Stimulated activated CD8-positive, alpha-beta memory T cell treated with anti-CD3 and anti-CD28 coated beads, Interleukin-15, amount 100 ng/mL, for 24 hours (primary cell): ENCODE measurements at places on chromosomes 12 and 14.

DNA sequence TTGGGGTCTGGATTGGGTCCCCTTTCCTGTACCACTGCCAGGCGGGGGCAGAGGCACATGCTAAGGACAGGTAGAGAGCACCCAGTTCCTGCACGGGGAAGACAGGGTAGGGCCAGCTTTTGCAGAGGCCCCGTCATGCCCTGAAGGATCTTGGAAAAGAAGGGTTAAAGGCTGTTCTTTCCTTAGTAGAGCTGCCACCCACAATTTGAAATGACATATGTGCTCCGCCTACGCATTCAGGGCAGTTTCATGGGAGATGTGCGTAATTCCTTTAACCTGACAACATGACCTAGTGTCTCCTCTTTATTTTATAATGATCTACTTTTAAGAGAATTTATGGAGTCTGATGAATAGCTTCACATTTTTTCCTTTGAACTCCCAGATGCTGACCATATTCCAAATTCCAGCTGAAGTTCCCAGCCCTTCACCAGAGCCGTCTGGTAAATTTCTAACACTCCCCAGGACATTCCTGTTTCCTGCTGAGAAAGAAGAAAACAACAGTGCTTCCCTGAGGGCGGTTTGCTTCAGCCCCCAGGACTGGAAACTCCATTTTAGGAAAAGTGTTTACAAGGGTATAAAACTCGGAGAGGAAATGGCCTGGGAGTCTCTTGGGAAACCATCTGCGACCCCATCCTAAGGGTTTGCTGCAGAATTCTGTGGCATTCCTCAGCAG lies 58.9 kb upstream of the PLEKHG3 start:
- no peak for DNase-seq

DNA sequence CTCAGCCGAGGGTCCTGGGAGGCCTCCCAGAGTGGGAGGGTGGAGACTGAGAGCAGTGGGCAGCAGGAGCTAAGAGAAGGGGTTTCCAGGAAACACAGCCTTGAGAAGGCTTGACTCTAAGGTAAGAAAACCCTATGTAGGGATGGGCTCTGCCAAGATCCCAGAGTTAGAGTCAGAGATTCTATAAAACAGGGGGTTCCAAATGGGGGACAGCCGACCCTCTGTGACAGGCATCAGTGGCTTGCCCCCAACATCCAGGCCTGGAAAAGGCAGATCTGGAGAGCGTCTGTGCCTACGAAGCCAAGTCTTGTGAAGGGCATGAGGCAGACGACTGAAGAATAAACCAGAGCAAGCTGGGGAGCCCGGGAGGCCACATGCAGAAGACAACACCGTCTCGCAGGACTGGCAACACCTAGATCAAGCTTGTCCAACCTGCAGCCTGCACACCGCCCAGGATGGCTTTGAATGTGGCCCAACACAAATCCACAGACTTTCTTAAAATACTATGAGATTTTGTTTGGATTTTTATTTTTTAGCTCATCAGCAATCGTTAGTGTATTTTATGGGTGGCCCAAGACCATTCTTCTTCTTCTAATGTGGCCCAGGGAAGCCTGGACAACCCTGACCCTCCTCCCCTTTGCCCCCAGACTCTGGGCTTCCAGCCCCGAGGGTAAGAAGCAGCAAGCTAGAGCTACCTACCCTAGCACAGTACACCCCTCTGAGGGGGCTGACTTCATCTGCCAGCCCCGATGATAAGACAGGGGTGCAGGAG lies 42.1 kb downstream of the PRMT8 start:
- DNase-seq = no peak

DNA sequence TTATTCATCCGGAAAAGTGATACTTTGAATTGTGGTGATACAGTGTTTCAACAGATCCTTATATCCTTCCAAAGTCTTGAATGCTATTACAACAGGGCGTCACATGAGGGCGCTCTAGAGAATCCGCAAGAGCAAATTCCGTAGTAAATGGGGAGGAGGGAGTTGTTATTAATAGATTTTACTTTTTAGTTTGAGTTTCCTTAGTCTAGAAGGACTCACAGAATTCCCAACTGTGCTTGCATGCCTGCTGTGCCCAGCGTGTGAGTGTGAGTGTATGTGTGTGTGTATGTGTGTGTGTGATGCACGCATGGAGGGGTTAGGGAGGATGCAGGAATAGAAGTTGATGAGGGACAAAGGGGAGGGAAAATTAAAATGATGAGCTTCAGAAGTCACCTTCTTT lies 375.3 kb downstream of the C12orf75 start:
- no peak for DNase-seq

- DNase-seq = no peak
These were observed 35.5 kb downstream of the CPSF6 start for GRCh38 chr12:69274861-69275260.

DNA sequence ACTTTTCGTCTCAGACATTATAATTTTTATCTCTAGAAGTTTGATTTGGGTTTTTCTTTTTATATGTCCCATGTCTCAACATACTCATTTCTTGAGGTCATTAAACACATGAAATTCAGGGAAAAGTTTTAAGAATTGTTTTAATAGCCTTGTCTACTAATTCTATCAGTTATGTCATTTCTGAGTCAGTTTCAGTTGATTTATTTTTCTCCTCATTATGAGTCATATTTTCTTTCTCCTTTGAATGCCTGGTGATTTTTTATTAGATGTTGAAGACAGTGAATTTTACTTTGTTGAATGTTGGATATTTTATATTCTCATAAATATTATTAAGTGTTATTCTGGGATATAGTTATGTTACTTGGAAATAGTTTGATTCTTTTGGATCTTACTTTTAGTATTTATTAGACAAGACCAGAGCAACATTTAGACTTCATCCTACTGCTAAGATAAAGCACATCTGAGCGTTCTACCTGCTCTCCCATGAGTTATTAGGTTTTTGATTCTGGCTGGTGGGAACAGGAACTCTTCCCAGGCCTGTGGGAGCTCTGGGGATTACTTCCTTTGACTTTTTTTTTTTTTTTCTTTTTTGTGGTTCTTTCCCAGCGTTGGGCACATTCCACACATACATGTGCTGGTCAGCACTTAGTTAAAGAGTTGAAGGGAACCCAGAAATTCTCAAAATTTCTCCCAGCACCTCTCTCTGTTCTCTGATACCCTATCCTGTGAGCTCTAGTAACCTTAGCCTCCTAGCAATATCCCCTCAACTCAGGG lies 1157.7 kb downstream of the BCL11B start:
- DNase-seq = no peak
